ENCODE measurements at places on chromosomes 4 and X. TPM values are rescaled to one million over a fixed set of nuclear protein-coding genes. Genes with fewer than 3 reads are reported as not detected.

GRCh38 chr4:110704748-110705439 is 82.0 kb upstream of the PITX2 start:
- no peak overlapping the region for H3K4me3 ChIP-seq
- H3K27me3 ChIP-seq = no peaks in the 10 kb centered on the region
- no peaks in the 10 kb centered on the region for H3K36me3 ChIP-seq
- H3K27ac ChIP-seq = no peak overlapping the region
- peak; percentile 11 for DNase-seq
- H3K4me1 ChIP-seq = peaks cover 13% of the 10 kb centered on the region

DNA sequence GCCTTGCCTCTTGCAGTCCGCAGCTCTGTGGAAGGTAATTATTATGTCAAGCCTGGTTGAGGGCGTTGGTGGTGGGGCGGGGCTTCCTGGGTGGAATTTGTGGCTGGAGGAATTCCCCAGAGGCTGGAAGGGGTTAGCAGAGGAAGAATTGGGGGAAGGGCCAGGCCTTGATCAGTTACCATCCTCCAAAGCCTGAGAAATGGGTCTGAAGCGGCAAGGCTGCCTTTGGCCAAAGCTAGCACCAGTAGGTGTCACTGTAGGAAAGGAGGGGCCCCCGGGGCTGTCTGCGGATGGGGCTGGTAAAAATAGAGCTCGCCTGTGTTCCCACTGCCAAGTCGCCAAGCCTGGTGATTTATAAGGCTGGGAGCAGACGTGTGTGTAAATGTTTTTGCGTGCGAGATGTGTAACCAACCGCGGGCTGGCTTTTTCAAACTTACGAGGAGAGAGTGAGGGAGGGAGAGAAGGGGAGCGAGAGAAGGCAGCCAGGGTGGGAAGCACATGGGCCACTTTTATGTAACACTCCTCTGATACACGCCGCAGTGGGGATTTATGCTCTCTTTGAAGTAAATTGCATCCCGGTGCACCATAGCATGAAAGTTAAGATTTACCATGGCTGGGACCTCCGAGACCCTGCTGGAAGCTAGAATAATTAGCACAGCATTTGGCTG is 367.0 kb downstream of the BCOR start:
- H3K36me3 ChIP-seq = no peaks in the 10 kb centered on the region
- peaks cover 2% of the 10 kb centered on the region for H3K27me3 ChIP-seq
- peak; percentile 42 for DNase-seq
- H3K4me1 ChIP-seq = peaks cover 19% of the 10 kb centered on the region
- H3K4me3 ChIP-seq = no peak overlapping the region
- no peak overlapping the region for H3K27ac ChIP-seq

GRCh38 chr4:12492730-12493393 is 991.3 kb downstream of the RAB28 start:
- H3K27ac ChIP-seq = no peak overlapping the region
- DNase-seq = no peak
- H3K27me3 ChIP-seq = no peaks in the 10 kb centered on the region
- H3K36me3 ChIP-seq = no peaks in the 10 kb centered on the region

- no peaks in the 10 kb centered on the region for H3K36me3 ChIP-seq
- no peaks in the 10 kb centered on the region for H3K4me1 ChIP-seq
- H3K27me3 ChIP-seq = no peaks in the 10 kb centered on the region
- no peak overlapping the region for H3K27ac ChIP-seq
These were observed 1482.4 kb upstream of the PABPC4L start for GRCh38 chr4:135684001-135684400.

DNA sequence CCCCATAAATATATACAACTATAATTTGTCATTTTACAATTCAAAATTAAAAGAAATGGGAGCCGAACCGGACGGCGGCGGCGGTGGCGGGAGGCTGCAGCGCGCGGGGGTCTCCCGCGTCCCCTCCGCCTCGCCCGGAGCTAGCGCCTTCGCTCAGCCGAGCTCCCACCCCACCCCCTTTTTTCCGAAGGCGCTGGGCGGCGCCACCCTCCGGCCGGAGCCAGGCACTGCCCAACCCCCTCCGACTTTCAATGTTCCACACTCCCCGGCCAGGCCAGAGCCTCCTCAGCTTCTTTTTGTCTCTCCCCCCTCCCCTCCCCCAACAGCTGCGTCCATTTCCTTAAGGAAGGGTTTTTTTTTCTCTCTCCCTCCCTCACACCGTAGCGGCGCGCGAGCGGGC is 214.1 kb upstream of the GEMIN8 start:
- H3K27me3 ChIP-seq = no peaks in the 10 kb centered on the region
- H3K4me1 ChIP-seq = no peaks in the 10 kb centered on the region
- no peak overlapping the region for H3K27ac ChIP-seq
- H3K4me3 ChIP-seq = no peak overlapping the region
- DNase-seq = no peak

- no peak overlapping the region for H3K4me3 ChIP-seq
- no peaks in the 10 kb centered on the region for H3K4me1 ChIP-seq
- no peak overlapping the region for H3K27ac ChIP-seq
- peaks cover 4% of the 10 kb centered on the region for H3K36me3 ChIP-seq
- DNase-seq = peak; percentile 73
These were observed 49.9 kb downstream of the IL15 start for GRCh38 chr4:141686146-141686775.

GRCh38 chr4:113404841-113405240 is 355.4 kb downstream of the ANK2 start:
- no peaks in the 10 kb centered on the region for H3K27me3 ChIP-seq
- H3K4me1 ChIP-seq = no peaks in the 10 kb centered on the region
- no peaks in the 10 kb centered on the region for H3K36me3 ChIP-seq

DNA sequence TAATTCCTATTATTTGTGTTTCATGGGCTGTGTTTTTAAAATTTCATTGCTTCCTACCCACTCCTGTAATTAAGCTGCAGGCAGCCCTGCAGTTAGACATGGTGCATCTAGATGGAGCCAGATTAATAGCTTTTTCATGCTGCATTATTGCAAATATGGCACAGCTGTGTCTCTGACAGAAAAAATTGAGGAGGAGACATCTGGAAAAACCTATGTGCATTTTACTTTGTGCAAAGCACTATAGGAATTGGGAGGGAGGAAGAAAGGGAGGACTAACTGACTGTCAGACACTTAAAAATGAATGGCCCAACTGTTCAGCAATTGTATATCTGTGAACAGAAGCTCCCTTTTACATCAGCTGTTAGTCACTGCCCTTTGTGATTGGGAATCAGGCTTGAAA is 8.1 kb upstream of the RPGR start:
- no peaks in the 10 kb centered on the region for H3K27me3 ChIP-seq
- H3K4me1 ChIP-seq = peaks cover 14% of the 10 kb centered on the region
- H3K36me3 ChIP-seq = no peaks in the 10 kb centered on the region
- H3K27ac ChIP-seq = no peak overlapping the region

GRCh38 chr4:152680988-152681603 is 1.3 kb upstream of the TMEM154 start:
- no peaks in the 10 kb centered on the region for H3K27me3 ChIP-seq
- peak; percentile 38 for DNase-seq
- peaks cover 39% of the 10 kb centered on the region for H3K4me1 ChIP-seq
- H3K4me3 ChIP-seq = no peak overlapping the region
- no peak overlapping the region for H3K27ac ChIP-seq

DNA sequence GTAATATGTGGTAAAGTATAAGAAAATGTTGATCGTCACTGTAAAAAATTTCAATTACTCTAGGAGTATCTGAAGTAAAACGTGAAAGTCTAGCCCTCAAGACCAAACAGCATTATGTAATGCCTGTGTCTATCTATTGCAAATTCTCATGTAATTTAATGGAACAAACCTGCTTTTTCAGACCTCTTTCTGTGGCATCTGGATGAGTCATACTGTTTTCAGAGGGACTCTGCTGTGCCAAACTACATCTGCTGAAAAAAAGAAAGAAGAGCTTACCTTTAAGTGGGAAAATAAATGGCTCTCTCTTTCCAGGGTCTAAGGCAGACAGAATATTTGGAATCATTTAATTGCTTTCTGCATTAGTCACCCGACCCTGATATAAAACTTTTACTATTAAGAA is 89.8 kb upstream of the ARMCX2 start:
- no peak overlapping the region for H3K4me3 ChIP-seq
- H3K36me3 ChIP-seq = no peaks in the 10 kb centered on the region
- H3K27me3 ChIP-seq = no peaks in the 10 kb centered on the region
- DNase-seq = no peak
- no peak overlapping the region for H3K27ac ChIP-seq

DNA sequence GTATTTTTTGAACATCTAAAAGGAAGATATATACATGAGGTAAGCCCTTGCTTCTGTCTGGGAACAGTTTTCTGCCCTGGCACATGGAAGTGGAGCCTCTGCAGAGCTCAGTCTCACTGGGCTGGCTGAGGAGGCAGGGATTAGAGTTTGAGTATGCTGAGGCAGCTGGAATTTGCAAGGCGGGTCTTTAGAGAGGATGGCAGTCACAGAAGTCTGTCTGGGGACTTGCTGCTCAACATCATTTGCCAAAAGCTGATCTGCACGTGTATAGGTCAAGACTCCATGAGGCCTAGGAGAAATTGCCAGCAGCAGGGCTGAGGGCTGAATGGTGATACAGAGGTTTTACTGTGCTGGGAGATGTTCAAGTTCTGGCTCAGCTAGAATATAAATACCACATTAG is 163.6 kb upstream of the ANK2 start:
- H3K27me3 ChIP-seq = no peaks in the 10 kb centered on the region
- H3K4me3 ChIP-seq = no peak overlapping the region

GRCh38 chrX:27968352-27968751 is 12.9 kb downstream of the DCAF8L1 start:
- H3K4me1 ChIP-seq = no peaks in the 10 kb centered on the region
- H3K4me3 ChIP-seq = no peak overlapping the region
- no peaks in the 10 kb centered on the region for H3K36me3 ChIP-seq
- H3K27me3 ChIP-seq = no peaks in the 10 kb centered on the region
- H3K27ac ChIP-seq = no peak overlapping the region
- DNase-seq = no peak

GRCh38 chr4:153731239-153731638 is 28.6 kb downstream of the RNF175 start:
- no peak overlapping the region for H3K4me3 ChIP-seq
- H3K27me3 ChIP-seq = no peaks in the 10 kb centered on the region
- H3K27ac ChIP-seq = no peak overlapping the region
- DNase-seq = peak; percentile 62
- peaks cover 51% of the 10 kb centered on the region for H3K4me1 ChIP-seq

DNA sequence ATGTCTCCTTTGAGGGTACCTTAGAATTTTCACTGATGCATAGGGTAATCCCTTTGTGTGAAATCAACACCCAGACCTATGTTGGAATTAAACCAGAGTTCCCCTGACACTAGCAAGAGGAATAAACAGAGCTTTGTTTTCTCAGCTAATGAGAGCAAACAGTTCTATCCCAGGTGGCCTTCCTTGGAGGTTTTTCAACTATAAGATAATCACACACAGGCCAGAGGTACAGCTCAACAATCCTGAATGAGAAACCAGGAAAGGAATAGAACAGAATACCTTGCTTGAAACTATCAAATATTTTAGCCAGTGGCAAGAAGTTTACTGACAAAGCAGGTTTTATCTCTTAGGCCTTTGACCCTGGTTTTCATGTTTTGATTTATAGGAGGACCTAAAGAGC is 100.2 kb downstream of the OTC start:
- no peak for DNase-seq
- H3K36me3 ChIP-seq = no peaks in the 10 kb centered on the region
- no peak overlapping the region for H3K27ac ChIP-seq
- no peaks in the 10 kb centered on the region for H3K4me1 ChIP-seq

GRCh38 chr4:90328558-90328957 is 201.4 kb downstream of the CCSER1 start:
- H3K4me1 ChIP-seq = peaks cover 3% of the 10 kb centered on the region
- no peaks in the 10 kb centered on the region for H3K27me3 ChIP-seq
- no peaks in the 10 kb centered on the region for H3K36me3 ChIP-seq
- DNase-seq = no peak
- no peak overlapping the region for H3K4me3 ChIP-seq

GRCh38 chr4:110087070-110087708 is 111.2 kb downstream of the ELOVL6 start:
- H3K4me3 ChIP-seq = no peak overlapping the region
- DNase-seq = no peak
- no peak overlapping the region for H3K27ac ChIP-seq
- H3K27me3 ChIP-seq = no peaks in the 10 kb centered on the region

DNA sequence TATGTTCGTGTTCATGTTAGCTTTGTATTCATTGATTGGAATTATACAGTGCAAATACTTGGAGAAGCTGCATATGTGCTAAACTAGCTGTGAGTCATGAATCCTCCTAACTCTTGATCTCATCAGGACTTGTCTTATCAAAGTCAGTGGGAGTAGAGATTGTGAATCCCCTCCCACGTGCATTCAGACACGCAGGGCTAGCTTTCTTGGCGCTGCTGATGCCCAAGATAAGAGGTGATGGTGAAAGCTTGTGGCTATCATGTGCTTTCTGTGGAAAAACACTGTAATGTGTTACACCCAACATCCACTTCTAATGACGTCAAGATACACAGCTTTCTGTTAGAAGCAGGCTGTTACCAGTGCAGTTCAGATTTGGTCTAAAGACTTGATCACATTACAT is 348.7 kb upstream of the HAND2 start:
- DNase-seq = no peak
- H3K27ac ChIP-seq = no peak overlapping the region
- H3K36me3 ChIP-seq = no peaks in the 10 kb centered on the region

DNA sequence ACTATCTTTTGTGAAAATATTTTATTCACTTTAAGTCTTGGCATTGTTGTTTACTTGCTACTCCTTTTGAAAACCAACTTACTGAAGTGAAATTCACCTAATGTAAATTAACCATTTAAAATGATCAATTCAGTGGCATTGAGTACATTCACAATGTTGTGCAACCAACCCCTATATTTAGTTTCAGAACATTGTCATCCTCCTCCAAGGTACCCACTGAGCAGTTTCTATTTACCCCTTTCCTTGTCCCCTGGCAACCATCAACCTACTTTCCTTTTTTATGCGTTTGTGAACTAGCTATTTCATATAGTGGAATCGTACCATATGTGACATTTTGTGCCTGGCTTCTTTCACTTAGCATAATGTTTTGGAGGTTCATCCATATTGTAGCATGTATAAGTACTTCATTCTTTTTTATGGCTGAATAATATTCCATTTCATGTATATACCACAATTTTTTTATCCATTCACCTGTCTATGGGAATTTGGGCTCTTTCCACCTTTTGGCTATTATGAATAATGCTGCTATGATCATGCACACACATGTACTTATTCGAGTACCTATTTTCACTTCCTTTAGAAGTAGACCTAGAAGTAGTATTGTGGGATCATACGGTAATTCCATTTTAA is 85.0 kb downstream of the WWC2 start:
- peaks cover 8% of the 10 kb centered on the region for H3K4me1 ChIP-seq
- no peak for DNase-seq
- no peaks in the 10 kb centered on the region for H3K36me3 ChIP-seq

DNA sequence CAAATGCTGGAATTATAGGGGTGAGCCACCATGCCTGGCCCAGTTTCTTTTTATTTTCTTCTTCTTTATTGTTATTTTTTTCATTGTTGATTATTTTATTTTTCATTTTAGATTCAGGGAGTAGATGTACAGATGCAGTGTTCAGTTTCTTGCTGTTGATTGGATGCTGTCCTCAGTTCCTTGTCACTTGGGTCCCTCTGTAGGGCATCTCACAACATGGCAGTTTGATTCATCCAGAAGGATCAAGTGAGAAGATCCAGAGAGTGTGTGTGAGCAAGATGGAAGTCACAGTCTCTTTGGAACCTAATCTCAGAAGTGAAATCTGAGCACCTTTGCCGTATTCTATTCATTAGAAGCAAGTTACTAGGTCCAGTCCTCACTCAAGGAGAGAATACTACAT is 20.9 kb downstream of the HMGB3 start:
- H3K4me1 ChIP-seq = no peaks in the 10 kb centered on the region
- H3K36me3 ChIP-seq = no peaks in the 10 kb centered on the region
- no peak for DNase-seq
- H3K27me3 ChIP-seq = peaks cover 2% of the 10 kb centered on the region

The C4orf54 gene
- not detected for polyA plus RNA-seq

The VSIG4 gene
- polyA plus RNA-seq = 25.1 TPM

The ASB12 gene
- polyA plus RNA-seq = not detected

The ZDHHC9 gene
- polyA plus RNA-seq = 2.8 TPM

The CDKN2AIP gene
- polyA plus RNA-seq = 2.2 TPM

The CLNK gene
- polyA plus RNA-seq = not detected

All from CD14-positive monocyte (primary cell).